ENCODE measurements at places on chromosomes 16 and 17.

GRCh38 chr17:68273722-68274121, 17.2 kb downstream of the SLC16A6 start:
- no peak for DNase-seq

DNA sequence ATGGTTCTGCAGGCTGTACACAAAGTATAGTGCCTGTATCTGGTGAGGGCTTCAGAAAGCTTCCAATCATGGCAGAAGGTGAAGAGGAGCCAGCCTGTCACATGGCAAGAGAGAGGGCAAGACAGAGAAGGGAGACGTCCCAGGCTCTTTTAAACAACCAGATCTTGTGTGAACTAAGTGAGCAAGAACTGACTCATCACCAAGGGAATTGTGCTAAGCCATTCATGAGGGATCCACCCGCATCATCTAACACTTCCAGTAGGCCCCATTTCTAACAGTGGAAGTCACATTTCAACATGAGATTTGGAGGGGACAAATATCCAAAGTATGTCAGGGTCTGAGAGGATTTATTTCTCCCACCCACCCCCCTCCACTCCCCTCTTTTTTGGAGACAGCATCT, 56.2 kb upstream of the ELAC2 start:
- DNase-seq: no peak

GRCh38 chr17:63279498-63280230, 166.4 kb downstream of the CYB561 start:
- no peak for DNase-seq

- no peak for DNase-seq
Observed at GRCh38 chr16:10151718-10152117, 30.5 kb downstream of the GRIN2A start.

DNA sequence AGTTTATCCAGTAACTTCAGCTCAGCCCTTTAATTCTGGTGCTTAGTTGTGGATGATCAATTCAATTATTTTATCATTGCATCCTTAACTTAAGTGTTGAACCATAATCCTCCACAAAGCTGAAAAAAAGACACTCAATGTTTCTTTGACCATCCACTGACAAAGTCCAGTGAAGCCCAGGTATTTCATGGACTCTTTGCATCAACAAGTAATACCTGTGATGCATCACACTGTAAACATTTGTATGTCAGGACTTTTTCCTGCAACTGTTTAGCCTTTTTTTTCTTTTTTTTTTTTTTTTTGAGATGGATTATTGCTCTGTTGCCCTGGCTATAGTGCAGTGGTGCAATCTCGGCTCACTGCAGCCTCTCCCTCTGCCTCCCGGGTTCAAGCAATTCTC, 6.6 kb upstream of the NFAT5 start:
- DNase-seq: no peak

DNA sequence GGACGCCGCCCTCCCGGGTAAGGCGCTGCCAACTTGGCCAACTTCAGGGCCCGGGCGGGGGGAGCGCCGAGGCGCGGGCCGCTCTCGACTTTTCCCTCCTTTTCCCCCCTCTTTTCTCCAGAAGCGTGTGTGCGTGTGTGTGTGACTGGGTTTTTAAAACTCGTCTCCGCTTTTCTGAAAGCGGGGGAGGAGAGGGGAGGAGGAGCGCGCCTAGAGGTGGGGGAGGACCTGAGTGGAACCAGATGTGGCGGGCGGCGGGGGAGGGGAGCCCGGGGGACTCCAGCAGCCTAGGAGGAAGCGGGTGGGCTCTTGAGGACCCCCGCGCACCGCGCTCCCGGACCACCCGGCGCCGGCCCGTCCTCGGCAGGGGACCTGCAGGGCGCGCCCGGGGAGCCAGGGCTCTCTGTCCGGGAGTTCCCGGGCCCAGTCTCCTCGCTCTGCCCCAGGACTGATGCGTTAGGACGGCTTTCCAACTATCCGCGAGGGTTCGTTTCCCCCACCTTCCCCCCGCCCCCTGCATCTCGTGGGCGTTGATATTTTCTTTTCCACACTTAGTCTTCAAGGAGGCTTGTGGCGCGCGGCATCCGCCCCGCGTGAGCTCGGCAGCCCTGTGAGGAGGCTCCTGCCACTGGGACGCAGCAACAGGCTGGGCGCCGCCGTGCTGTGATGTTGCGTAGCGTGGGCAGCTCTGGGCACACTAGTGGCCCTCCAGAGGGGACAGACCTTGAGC, 599 bp downstream of the MRC2 start:
- no peak for DNase-seq

GRCh38 chr16:22624800-22625533, 114.3 kb downstream of the NPIPB5 start:
- no peak for DNase-seq
